ENCODE measurements at places on chromosomes 2 and 18. TPM values are rescaled to one million over a fixed set of nuclear protein-coding genes. Genes with fewer than 3 reads are reported as not detected.
A peak's percentile ranks its signal among the peaks of the same experiment; 100 is the strongest.

The POMC gene
- not detected for total RNA-seq

The CENPO gene
- 61.9 TPM for total RNA-seq

- DNase-seq: no peak
Measured at GRCh38 chr2:3041246-3041645, 336.4 kb downstream of the EIPR1 start.

GRCh38 chr2:25368660-25369059 is 26.9 kb upstream of the DNMT3A start:
- DNase-seq: peak; percentile 35

GRCh38 chr18:29912351-29912750 is 1130.2 kb downstream of the DSC3 start:
- no peak for DNase-seq

DNA sequence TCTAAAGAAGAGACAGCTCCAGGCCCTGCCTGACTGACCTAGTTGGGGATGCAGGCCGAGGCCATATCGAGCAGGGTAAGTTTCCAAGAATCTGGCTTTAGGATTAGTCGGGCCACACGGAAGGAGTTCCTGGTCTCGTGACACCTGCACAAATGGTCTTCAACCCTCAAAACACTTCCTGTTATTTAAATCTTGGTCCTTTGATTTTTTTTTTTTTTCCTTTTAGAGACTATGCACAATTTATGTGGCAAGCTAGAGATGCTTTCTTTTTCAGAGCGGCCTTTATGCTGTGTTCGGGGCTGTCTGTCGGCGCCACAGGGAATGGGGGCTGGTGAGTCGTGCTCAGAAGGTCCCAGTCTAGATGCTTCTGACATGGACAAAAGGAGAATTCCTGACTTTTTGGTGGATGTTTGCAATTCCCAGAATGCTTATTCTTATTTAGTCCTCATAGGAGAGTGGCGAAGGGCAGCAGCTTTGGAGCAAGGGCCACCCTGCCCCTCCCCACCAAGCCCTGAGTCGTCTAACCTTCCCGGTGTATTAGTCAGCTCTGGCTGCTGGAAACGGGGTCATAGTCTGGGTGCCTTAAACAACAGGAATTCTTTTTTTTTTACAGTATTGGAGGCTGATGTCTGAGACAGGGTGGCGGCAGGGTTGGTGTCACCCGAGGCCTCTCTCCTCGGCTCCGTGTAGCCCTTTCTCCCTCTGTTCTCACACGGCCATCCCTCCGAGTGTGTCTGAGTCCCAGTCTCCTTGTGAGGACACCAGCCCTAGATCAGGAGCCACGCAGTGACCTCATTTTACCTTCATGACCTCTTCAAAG is 27.4 kb downstream of the HPCAL1 start:
- DNase-seq: no peak

DNA sequence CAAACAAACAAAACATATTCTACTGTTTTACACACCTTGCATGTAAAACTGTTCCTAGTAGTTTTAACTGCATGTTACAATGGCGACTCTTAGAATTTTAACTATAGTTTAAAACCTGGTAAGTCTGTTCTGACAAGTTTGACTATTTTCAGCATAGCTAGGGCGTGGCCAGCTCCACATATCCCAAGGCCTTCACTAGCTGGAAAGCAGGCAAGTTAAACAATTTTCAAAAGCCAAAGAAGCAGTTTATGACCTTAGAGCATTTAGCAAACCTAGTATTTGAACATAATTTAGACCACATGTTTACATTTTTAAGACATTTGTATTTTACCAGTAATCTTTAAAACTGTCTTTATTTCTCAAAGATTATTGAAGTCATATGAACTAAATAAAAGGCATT is 402.8 kb upstream of the SYT4 start:
- DNase-seq: no peak

GRCh38 chr2:28620801-28621171 is 124.9 kb downstream of the PLB1 start:
- no peak for DNase-seq

GRCh38 chr2:236338495-236339184 is 74.4 kb upstream of the ASB18 start:
- no peak for DNase-seq

The IL36A gene
- not detected for total RNA-seq

DNA sequence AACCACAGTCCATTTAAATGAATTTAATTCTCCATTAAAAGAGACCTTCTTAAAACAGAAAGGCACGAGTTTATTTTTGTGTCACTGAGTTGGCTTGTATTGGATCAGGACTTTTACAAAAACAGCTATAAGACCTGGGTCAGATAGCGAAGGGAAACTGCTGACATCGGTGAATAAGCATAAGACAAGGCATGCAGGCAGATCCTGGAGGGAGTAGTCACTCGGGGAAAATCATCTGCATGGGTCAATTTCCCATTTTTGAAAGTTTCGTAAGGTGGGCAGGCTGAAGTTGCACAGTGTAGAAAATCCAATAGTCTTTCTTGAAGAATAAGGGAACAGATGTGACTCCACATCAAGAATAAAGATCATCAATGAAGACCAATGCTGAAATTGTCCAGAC is 12.9 kb downstream of the IL36B start:
- no peak for DNase-seq

- no peak for DNase-seq
Measured at GRCh38 chr2:230614040-230614439, 98.6 kb upstream of the CAB39 start.

GRCh38 chr2:70043252-70043875 is 43.9 kb upstream of the PCBP1 start:
- DNase-seq: no peak

DNA sequence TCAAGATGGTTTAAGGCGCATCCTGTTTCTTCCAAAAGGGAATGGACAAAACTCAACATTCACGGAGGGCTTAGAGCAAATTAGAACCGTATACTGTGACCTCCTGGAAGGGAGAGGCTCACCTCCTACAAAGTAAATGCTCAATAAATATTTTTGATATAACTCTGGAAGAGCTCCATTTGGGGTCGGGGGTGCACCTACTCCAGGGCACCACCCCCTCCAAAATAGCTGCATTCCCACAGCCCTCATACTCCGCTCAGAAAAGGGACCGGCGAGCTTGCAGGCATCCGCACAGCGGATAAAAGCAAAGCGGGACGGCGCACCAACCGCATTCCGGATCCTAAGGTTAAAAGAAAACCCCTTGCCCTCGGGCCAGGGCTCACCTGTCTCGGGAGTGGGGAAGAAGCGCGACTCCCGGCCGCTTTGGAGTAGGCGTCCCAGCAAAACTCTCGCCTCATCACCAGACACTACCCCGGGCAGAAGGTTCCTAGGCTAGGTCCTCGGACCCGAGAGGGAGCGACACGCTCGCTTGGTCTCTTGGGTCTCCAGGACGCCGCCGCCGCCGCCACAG is 378 bp downstream of the WDPCP start:
- DNase-seq: no peak

The LRATD1 gene
- not detected for total RNA-seq

DNA sequence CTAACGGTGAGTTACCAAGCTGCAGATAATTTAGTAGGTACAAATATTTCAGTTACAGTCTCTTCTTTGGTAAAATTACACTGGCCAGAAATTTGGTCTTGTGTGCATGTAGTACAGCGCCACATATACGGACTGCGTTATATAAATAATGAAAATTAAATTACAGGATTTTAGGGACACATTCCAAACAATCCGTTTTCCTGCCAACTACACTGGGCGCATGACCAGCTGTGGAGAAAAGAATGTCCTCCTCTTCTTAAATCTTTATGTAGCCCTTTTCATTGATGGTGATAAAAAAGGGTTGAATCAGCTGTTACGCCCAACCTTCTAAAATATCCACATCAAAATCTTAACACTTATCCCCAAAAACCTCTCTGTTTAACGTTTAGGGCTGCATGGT is 37.5 kb downstream of the TCF4 start:
- no peak for DNase-seq

The EEF1B2 gene
- 565 TPM for total RNA-seq
